Skin of body (tissue), 3 donors: ENCODE measurements at places on chromosomes 1 and 21. TPM values are rescaled to one million over a fixed set of nuclear protein-coding genes. Genes with fewer than 3 reads are reported as not detected.

The GBP6 gene
- 0.39 TPM for total RNA-seq

DNA sequence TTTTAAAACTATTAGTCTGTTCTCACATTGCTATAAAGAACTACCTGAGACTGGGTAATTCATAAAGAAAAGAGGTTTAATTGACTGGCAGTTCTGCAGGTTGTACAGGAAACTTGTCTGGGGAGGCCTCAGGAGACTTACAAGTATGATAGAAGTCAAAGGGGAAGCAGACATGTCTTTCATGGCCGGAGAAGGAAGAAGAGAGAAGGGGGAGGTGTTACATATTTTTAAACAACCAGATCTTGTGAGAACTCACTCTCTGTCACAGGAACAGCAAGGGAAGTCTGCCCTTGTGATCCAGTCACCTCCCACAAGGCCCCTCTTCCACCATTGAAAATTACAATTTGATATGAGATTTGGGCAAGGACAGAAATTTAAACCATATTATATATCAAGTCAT lies 55.9 kb downstream of the CLIC4 start:
- no peak for DNase-seq

The HRNR gene
- not detected for total RNA-seq

DNA sequence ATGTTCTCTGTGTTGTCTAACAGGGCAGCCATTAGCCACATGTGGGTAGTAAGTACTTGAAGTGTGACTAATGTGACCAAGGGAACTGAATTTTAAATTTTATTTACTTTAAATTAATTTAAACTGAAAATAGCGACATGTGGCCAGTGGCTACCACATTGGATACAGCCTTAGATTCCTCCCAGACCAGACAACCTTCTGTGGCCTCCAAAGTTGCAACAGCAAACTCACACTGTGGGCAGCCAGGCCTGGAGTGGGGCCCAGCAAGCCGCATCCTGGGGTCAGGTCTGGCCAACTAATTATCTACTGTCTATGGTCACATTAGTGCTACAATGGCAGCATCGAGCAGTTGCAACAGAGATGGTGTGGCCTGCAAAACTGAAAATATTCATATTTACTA lies 11.7 kb downstream of the EIF2D start:
- DNase-seq, result no peak

- DNase-seq, result no peak
Observed at GRCh38 chr1:174068000-174068399, 45.8 kb upstream of the RC3H1 start.
